Cardiac fibroblast (primary cell): ENCODE measurements at places on chromosomes 5 and 9.

- DNase-seq, result no peak
These were observed 75.0 kb upstream of the FRRS1L start for GRCh38 chr9:109242014-109242413.

DNA sequence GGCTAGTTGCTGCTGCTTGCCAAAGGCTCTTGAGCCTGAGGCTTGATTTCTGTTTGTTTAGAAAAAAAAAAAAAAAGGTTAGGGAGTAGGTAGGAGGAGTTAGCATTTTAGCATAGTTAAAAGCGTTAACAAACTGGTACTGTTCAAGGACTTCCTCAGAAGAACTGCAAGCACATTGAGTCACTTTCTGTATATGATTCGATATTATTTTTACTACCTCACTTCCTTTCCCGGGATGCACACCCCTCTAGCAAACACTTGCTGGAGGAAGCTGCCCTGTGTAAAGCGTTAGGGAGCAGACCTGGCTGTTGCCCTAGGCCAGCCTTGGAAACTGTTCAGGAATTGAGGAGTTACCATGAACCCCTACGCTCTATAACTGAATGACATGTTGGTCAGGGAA, 15.7 kb upstream of the CEP120 start:
- DNase-seq, result no peak

GRCh38 chr9:4243113-4243512, 56.8 kb downstream of the GLIS3 start:
- no peak for DNase-seq

- no peak for DNase-seq
These were observed 9.9 kb downstream of the UCK1 start for GRCh38 chr9:131521203-131521602.

- DNase-seq, result peak; percentile 8
These were observed 1.8 kb upstream of the HMCN2 start for GRCh38 chr9:130263601-130264413.

- no peak for DNase-seq
These were observed 79.9 kb downstream of the LHFPL2 start for GRCh38 chr5:78568676-78569075.

DNA sequence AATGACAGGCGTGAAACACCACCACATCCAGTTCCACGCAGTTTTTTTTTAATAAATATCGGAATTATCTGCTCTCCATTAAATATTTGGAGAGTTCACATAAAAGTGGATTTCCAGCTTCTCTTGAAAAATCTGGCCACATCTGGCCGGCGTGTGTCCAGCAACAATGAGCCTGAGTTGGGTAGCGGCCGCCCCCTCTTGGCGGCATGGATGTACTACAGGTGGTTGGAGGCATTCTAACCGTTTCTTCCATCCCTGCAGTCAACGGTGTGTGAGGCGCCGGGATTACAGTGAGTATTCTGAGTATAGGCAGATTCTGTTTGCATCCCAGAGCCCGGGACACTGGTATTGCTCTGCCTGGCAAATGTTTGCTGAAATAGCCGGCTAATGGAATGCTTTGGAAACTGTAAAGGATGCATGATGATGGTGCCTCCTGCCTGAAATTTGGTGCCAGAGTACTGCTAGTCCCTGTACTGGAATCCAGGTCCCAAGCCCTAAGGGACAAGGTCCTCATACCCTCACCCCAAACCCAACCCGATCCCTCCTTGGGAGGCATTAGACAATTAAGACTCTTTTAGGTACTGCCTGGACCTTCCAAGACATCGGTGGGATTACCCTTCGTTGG, 13.6 kb upstream of the GM2A start:
- peak; percentile 87 for DNase-seq

DNA sequence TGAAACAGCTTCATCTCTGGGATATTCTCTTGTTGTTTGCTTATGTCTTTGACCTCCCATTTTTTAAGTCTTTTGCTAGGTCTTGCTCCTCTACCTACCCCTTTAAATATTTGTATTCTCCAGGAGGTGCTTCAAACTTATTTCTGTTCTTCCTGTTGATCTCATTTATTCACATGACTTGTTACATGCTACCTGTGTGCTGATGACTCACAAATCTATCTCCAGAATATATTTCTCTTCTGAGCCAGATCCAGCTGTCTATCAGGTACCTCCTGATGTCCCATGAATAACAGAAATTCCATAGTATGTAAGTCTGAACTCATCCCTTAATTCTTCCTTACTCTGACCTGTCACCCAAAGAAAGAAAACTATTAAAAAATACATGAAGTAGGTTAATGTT, 11.0 kb downstream of the NIPBL start:
- DNase-seq, result no peak

GRCh38 chr9:69027355-69028097, 8.0 kb upstream of the FXN start:
- peak; percentile 68 for DNase-seq

DNA sequence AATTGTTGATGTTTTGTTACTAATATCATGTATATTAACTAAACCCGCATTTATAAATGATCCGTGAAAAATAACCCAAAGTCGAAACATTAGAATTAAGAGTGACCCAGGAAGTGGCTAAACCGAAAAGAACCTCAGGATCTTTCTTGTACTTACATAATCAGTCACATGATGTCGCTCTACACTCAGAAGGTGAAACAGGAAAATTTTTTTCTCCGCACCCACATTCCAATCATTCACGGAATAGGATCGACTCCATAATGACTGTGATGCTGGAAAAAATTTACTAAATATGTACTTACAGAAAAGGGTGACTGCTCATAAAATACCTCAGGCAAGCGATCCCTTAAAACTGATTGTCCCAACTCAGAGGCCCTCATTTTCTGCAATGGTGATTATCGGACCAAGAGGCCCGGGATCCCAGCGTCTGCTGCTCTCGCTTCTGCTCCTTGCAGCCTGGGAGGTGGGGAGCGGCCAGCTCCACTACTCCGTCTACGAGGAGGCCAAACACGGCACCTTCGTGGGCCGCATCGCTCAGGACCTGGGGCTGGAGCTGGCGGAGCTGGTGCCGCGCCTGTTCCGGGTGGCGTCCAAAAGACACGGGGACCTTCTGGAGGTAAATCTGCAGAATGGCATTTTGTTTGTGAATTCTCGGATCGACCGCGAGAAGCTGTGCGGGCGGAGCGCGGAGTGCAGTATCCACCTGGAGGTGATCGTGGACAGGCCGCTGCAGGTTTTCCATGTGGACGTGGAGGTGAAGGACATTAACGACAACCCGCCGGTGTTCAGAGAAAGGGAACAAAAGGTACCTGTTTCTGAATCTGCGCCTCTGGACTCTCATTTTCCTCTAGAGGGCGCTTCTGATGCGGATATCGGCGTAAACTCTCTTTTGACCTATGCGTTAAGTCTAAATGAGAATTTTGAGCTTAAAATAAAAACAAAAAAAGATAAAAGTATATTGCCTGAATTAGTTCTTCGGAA, at the start of gene PCDHA12:
Gene PCDHA12, plus strand, starts transcription at position 224 of the 981 bp plus-strand sequence. Its CDS starts 165 bp downstream, at position 389.
- peak; percentile 9 for DNase-seq
